Aorta (tissue), 5 donors: ENCODE measurements at places on chromosomes 4 and X. TPM values are rescaled to one million over a fixed set of nuclear protein-coding genes. Genes with fewer than 3 reads are reported as not detected.

GRCh38 chr4:145414841-145415240 lies 66.8 kb upstream of the SMAD1 start:
- no peaks in the 10 kb centered on the region for H3K4me1 ChIP-seq
- H3K27me3 ChIP-seq, result no peaks in the 10 kb centered on the region
- DNase-seq, result no peak
- H3K4me3 ChIP-seq, result no peak overlapping the region
- H3K27ac ChIP-seq, result no peak overlapping the region
- no peaks in the 10 kb centered on the region for H3K36me3 ChIP-seq

DNA sequence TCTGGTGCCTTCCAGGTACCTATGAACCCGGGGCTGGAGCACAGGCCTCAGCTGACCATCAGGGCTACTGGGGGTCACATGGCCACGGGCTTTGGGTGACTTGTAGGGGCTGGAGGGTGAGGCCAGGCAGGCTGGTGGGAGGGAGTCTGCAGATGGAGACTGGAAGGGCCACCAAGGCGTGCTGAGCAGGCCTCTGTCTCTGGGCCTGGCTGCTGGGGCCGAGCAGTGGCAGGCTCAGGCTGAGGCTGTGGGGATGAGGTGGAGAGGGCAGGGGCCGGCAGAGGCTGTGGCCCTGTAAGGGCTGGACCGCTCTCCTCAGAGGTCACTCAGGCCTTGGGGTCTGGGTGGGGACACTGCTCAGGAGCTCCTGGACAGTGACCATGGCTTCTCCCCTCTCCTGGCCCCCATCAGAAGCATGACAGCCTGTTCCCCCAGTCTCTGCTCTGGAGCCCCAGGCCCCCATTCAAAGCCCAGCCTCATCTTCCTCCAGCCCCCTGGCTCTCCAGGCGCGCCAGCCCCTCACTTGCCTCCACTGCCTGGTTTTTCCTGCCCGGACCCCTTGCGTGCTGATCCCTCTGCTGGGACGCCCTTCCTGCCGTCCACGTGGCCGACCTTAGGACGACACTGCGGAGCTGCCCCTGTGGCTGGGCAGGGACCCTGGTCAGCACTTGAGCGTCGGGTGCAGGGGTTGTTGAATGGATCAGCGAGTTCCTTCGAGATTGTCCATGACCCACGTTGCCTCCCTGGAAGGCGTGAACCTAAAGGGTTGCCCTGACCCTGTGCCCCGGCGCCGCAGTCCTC lies 11.1 kb upstream of the NAT8L start:
- H3K4me3 ChIP-seq, result no peak overlapping the region
- DNase-seq, result no peak
- no peak overlapping the region for H3K27ac ChIP-seq
- no peaks in the 10 kb centered on the region for H3K36me3 ChIP-seq
- no peaks in the 10 kb centered on the region for H3K4me1 ChIP-seq

- H3K36me3 ChIP-seq, result no peaks in the 10 kb centered on the region
- no peaks in the 10 kb centered on the region for H3K27me3 ChIP-seq
- H3K4me1 ChIP-seq, result no peaks in the 10 kb centered on the region
- no peak overlapping the region for H3K4me3 ChIP-seq
- no peak for DNase-seq
These were observed 67.2 kb upstream of the FRAS1 start for GRCh38 chr4:77989968-77990367.

- no peaks in the 10 kb centered on the region for H3K36me3 ChIP-seq
- no peak for DNase-seq
- H3K4me3 ChIP-seq, result no peak overlapping the region
- no peak overlapping the region for H3K27ac ChIP-seq
These were observed 124.8 kb upstream of the SLIT2 start for GRCh38 chr4:20126906-20127305.

DNA sequence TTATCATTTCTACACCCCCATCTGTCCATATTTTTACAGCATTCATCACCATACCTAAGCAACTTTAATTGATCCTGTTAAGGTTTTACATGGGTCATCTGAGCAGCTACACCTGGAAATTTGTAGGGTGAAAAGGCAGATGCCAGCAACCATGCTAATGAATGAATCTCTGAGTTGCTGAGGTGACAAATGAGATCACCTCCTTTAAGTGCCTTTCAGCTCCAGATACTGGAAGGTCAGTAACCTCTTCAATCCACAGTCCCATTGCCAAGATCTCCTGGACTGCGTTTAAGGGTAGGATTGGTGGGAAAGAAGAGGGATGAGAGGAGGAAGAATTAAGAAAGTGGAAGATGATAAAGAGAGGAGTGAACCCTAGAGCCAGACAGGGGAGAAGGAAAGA lies 8.5 kb upstream of the BMP3 start:
- no peak overlapping the region for H3K4me3 ChIP-seq
- no peak overlapping the region for H3K27ac ChIP-seq
- no peak for DNase-seq
- no peaks in the 10 kb centered on the region for H3K36me3 ChIP-seq
- no peaks in the 10 kb centered on the region for H3K27me3 ChIP-seq

DNA sequence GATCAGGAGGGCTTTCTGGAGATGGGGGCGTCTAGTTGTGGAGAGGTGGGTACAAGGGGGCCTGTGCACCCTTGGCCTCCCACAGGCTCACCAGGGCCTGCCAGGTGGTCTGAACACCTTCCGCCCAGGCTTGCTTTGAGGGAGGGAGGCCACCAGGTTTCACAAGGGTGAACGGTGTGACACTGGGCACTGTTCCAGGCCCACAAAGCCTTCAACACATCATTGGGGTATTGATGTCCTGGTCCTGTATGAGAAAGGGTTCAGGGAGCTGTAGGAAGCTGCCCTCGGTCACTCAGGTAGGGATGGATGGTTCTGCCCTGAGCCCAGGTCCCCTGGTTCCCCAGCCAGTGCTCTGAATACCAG lies 6.0 kb downstream of the HTRA3 start:
- H3K27ac ChIP-seq, result no peak overlapping the region
- H3K36me3 ChIP-seq, result no peaks in the 10 kb centered on the region
- no peak for DNase-seq
- H3K27me3 ChIP-seq, result no peaks in the 10 kb centered on the region

DNA sequence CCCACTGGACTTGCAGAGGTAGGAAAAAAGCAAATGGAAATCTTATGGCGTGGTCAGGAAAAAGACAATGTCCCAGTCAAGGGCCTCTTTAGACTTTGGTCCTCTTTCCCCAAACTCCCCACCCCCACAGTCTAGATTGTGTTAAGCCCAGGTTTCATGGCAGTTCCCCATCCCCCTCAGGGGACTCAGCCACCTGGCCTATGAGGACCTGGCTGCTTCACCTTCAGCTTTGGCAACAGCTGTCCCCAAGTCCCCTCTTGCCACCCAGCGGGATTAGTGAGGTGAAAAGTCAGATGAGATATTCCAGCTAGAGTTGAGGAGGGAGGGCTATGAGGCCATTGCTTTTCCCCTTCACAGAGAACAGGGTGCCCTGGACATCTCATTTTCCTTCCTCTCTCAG lies 457 bp downstream of the RIPPLY1 start:
- no peaks in the 10 kb centered on the region for H3K4me1 ChIP-seq
- H3K27ac ChIP-seq, result no peak overlapping the region
- no peak for DNase-seq
- no peak overlapping the region for H3K4me3 ChIP-seq
- H3K27me3 ChIP-seq, result no peaks in the 10 kb centered on the region

DNA sequence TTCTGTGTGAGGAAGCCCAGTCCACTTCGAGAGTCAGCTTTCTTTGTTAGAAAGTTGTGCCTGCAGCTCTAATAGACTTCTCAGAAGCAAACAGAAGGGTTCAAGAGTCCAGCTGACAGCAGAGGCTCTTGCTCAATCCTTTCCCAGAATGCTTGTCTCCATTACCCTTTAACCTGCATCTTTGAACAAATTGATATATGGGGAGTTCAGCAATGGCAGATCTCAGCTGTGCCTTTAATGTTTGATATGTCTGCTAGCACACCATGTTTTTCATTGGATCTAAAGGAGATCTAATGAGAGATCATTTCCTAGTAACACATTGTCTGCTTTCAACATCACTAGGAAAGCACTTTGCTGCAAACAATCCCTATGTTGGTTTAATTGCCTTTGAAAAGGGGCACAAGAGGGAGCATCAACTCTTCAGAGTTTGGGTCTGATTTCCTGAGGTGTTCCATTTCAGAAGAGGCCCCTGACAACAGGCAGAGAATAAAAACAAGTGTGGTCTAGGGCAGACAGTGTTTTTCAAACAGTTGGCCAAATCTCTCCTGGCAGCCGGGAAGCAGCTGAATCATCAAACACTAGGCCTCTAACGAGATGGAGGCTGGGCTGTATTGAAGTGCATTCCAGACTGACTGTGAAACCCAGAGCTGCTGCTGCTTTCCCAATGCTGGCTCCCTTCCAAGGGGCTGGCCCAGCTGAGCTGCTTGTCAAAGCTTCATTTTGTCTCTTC lies 55.5 kb downstream of the LUZP4 start:
- H3K27ac ChIP-seq, result peak overlapping the region; percentile 71
- H3K36me3 ChIP-seq, result no peaks in the 10 kb centered on the region
- DNase-seq, result peak; percentile 94
- H3K27me3 ChIP-seq, result no peaks in the 10 kb centered on the region

- no peaks in the 10 kb centered on the region for H3K36me3 ChIP-seq
- H3K4me3 ChIP-seq, result no peak overlapping the region
- H3K27ac ChIP-seq, result no peak overlapping the region
- no peaks in the 10 kb centered on the region for H3K4me1 ChIP-seq
- DNase-seq, result no peak
These were observed 35.3 kb upstream of the GPM6B start for GRCh38 chrX:13852001-13852695.

- H3K27ac ChIP-seq, result no peak overlapping the region
- no peaks in the 10 kb centered on the region for H3K27me3 ChIP-seq
- H3K4me1 ChIP-seq, result no peaks in the 10 kb centered on the region
- DNase-seq, result no peak
- H3K4me3 ChIP-seq, result no peak overlapping the region
- H3K36me3 ChIP-seq, result no peaks in the 10 kb centered on the region
These were observed 319.0 kb upstream of the INTU start for GRCh38 chr4:127313767-127314166.

DNA sequence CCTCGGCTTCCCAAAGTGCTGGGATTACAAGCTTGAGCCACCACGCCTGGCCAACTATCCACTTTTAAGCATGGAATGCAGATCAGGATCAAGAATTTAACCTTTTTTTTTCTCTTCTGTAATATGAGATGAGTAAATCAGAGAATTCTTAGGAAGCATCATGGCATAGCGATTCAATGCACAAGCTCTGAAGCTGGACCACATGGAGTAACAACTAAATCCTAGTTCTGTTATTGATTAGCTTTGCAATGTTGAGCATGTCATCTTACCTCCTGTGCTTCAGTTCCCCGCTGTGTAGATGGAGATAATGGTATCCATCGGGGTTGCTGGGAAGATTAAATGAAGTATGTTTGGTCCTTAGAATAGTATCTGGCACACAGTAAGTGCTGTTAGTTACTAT lies 1.9 kb upstream of the SNX25 start:
- H3K27me3 ChIP-seq, result no peaks in the 10 kb centered on the region
- no peak for DNase-seq
- H3K36me3 ChIP-seq, result no peaks in the 10 kb centered on the region
- no peak overlapping the region for H3K4me3 ChIP-seq
- peaks cover 2% of the 10 kb centered on the region for H3K4me1 ChIP-seq
- no peak overlapping the region for H3K27ac ChIP-seq

- H3K27me3 ChIP-seq, result no peaks in the 10 kb centered on the region
- H3K36me3 ChIP-seq, result no peaks in the 10 kb centered on the region
- H3K4me3 ChIP-seq, result no peak overlapping the region
- H3K27ac ChIP-seq, result no peak overlapping the region
- DNase-seq, result no peak
These were observed 55.4 kb upstream of the ESX1 start for GRCh38 chrX:104310090-104310489.

DNA sequence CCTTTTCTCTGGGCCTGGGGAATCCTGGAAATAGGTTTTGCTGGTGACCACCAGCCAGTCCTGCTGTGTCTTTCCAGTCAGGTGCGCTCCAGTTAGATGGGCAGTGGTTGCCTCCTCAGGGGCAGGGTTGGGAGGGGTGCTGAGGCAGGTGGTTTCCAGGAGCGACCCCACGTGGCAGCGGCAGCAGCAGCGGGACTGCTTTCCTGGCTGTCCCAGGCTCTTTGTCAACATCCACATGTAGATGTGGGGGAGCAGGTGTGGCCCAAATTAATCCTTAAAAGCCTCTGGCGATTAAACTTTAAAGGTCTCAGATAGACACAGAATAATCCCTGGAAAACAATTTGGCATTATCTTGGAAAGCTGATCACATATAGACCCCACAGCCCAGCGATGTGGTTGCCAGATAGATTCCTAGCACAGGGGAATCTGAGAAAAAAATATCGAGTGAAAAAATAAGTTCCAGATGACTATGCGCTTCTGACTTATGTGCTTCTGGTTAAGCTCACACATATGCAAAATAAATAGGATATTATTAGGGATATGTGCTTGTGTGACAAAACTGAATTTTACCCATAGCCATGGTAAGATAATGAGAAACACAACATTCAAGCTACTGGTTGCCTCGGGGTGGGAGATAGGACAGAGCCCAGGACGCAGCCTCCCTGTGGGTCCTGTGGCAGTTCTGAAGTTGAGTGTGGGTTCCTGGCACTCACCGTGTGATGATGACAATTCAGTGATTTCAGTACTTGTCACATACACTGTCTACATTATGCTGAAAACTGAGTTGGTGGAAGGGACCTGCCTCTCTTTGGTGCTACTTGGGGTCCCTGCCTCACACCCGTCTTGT lies 336.4 kb downstream of the ARHGAP10 start:
- H3K27ac ChIP-seq, result no peak overlapping the region
- no peak for DNase-seq
- no peak overlapping the region for H3K4me3 ChIP-seq
- H3K4me1 ChIP-seq, result no peaks in the 10 kb centered on the region
- no peaks in the 10 kb centered on the region for H3K27me3 ChIP-seq
- H3K36me3 ChIP-seq, result peaks cover 3% of the 10 kb centered on the region

GRCh38 chr4:47668810-47669408 lies 169.0 kb downstream of the CORIN start:
- no peaks in the 10 kb centered on the region for H3K36me3 ChIP-seq
- H3K27me3 ChIP-seq, result no peaks in the 10 kb centered on the region
- no peak overlapping the region for H3K27ac ChIP-seq
- no peaks in the 10 kb centered on the region for H3K4me1 ChIP-seq
- no peak for DNase-seq

DNA sequence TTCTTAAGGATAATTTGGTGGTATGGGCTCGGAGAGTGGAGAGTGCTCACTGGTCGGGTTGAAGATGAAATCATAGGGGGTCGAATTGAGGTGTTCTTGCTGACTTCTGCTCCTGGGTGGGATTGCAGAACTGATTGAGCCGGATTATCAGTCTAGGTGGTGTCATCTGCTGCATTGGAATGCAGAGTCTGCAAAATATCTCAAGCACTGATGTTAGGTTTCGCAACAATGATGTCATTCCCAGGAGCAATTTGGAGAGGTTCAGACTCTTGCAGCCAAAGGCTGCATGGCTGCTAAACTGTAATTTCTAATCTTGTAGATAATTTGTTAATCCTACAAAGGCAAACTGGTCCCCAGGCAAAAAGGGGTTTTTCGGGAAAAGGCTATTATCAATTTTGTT lies 67.7 kb downstream of the RHOH start:
- DNase-seq, result no peak
- H3K4me3 ChIP-seq, result no peak overlapping the region
- no peak overlapping the region for H3K27ac ChIP-seq

Gene C4orf36
- 1.2 TPM for total RNA-seq

Gene ATP11C
- total RNA-seq, result 30.2 TPM

Gene ACE2
- total RNA-seq, result not detected

Gene PCDH18
- 17.2 TPM for total RNA-seq

Gene LRAT
- not detected for total RNA-seq

Gene WWC2
- total RNA-seq, result 50.3 TPM

Gene FAM114A1
- 123 TPM for total RNA-seq

Gene BEND2
- not detected for total RNA-seq

Gene TCEAL6
- not detected for total RNA-seq

Gene RBM47
- 33.5 TPM for total RNA-seq

Gene WNK3
- total RNA-seq, result 3.3 TPM

Gene ASMT
- total RNA-seq, result 0.69 TPM

Gene GPR34
- 22.7 TPM for total RNA-seq

Gene SPANXN3
- total RNA-seq, result not detected
